ENCODE measurements at places on chromosomes 2 and 18.
A peak's percentile ranks its signal among the peaks of the same experiment; 100 is the strongest.

DNA sequence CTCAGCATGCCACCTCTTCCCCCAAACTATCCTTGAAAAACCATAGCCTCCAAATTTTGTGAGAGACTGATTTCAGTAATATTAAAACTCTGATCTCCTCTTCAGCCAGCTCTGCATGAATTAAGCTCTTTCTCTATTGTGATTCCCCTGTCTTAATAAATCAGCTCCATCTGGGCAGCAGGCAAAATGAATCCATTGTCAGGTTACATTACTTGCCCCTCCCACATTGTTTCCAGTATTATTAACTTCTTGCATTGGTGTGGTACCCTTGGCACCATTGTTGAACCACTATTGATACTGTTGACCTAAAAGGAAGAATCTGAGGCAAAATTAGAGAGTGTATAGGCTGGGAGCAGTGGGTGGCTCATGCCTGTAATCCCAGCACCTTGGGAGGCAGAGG, 512.2 kb upstream of the VRK2 start:
- DNase-seq = no peak

- no peak for DNase-seq
Measured at GRCh38 chr2:14358774-14359173, 273.7 kb upstream of the LRATD1 start.

- no peak for DNase-seq
Measured at GRCh38 chr2:54052825-54053718, 62.3 kb upstream of the ACYP2 start.

- DNase-seq = no peak
Measured at GRCh38 chr2:236531996-236532395, 37.6 kb upstream of the ACKR3 start.

- no peak for DNase-seq
Measured at GRCh38 chr2:16123421-16123820, 183.1 kb downstream of the MYCN start.

DNA sequence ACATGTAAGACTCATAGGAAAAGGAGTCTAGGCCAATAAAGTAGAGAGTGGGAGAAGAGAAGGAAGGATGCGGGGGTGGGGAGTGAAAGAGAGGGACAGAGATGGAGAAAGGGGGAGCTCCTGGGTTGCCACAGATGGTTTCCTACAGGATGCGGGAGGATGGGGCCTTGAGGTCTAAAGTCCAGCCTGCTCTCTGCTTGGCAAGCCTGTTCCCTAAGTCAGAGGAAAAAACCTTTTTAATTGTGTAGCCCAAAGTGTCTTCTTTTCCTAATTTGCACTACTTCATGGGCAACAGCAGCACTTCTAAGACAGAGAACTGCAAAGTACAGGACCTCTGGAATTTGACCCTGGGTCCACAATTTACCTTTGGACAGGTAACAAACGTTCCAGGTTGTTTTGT, 1.4 kb upstream of the FAM110C start:
- no peak for DNase-seq

DNA sequence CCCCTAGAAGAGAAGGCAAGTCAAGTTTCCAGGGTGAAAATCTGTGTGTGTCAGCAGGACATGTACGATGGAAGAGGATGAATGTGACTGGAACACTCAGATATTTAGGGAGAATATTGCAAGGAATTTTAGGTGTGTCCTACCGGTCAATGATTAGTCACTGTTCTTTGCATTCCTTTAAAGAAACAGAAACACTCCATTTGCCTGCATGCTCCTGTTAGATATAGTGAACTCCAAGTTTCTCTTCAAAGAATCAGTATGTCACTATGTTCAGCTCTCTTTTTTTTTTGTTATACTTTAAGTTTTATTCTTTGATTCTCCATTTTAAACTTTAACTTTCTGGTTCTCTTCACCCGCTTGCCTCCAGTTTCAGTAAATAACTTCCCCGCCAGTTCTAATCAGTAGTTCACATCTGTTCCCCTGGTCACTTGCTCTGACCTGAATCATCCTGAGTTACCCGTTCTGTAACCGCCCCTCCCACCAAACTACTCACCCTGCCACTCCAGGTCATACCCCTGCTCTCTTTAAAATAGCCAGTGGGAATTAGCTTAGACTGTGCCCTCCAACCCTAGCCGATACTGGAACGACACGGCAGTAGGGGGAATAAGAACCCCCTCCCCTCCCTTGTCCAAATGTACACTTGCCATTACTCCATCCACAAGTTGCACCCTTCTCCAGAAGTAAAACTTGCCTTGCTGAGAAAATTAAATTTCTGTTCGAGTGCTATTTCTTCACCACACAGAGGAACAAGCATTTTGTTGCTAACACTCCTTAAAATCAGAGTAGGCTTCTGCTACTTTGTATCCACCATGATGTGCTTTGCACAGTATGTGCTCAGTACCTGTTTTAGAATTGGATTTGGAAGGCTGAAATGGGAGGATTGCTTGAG, 268.4 kb downstream of the METTL4 start:
- DNase-seq = no peak

GRCh38 chr18:42275138-42275535, 320.1 kb downstream of the PIK3C3 start:
- no peak for DNase-seq

DNA sequence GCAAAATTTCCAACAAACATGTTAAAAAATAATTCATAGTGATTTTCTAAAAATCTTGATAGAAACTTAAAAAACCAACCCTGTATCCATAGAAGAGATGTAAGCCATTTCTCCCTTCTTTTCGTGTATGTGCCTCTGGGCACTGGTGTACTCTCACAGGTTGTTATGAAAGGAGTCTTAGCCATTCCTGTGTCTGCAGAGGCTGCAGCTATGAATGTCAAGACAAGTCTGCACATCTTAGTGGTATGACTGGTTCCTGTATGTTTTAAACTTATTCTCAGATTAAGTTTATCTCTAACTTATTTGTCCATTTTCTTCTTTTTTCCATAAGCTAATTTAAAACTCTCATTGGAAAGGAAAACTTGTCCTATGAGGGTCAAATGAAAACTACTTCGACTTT, 84.0 kb downstream of the DPP4 start:
- DNase-seq = no peak

GRCh38 chr2:216343221-216343980, 28.9 kb downstream of the MARCHF4 start:
- no peak for DNase-seq

- no peak for DNase-seq
Measured at GRCh38 chr2:134287323-134287722, 33.5 kb downstream of the MGAT5 start.

DNA sequence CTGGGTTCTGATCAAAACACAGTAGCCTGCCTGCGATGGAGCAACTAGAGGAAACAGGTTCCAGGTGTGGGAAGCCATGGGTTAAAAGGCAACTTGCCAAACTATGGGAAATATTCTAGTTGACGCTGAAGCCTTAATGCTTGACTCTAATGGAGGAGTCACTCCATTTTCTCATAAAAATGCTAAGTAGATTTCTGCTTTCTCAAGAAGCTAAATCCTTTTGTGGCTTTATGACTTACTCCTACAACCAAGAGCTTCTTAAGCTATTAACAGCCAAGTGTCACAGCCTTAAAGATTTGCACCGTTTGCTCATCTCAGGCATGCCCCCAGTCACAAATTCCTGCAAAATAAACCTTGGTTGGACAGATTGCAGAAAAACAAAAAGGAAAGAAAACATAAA, 25.2 kb downstream of the ANKRD44 start:
- no peak for DNase-seq

DNA sequence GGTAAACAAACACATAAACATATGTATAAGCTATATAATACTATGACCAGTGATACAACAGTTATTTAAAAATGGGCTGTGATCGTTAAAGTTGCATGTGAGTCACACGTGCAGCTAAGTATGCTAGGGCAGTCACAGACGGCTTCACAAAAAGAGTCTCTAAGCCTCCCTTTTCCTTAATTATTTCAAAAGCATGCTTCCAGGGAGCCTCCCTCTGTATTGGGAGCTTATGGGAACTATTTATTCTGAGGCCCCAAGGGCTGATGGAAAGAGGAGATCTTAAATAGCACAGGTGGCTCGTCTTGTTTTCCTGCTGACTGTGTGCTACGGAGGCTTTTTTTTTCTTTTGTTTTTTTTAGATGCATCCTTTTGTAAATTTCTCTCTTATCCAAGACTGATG, 94.3 kb downstream of the ADCYAP1 start:
- DNase-seq = peak; percentile 69

GRCh38 chr2:113768770-113769169, 12.3 kb upstream of the SLC35F5 start:
- no peak for DNase-seq

GRCh38 chr18:23350188-23350587, 102.9 kb upstream of the RIOK3 start:
- DNase-seq = no peak

- DNase-seq = no peak
Measured at GRCh38 chr2:197081294-197081693, 154.8 kb upstream of the PGAP1 start.

DNA sequence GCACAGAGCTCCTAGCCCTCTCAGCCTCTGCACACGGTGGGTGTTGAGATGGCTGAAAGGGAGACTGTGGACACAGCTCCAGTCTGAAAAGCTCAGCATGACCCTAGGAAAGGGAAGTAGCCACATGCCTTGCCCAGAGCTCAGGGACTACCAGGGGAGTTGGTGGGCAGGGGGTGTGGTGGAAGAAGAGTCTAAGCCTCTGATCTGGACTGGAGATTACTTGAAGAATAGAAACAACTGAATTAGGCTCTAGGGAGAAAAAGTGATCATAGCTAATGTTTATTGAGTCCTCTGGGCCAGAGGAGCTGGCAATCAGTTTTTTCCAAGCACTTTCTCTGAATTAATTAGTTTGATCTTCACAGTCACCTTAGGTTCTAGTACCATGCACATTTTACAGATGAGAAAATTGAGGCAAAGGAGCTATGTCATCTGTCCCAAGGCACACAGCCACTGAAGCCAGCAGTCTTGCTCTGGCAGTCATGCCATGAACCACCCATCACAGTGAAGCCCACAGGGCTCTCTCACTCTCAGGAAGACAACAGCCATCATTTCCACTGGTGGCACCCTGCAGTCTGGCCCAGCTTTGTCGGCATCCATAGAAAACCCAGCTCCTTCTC, 10.3 kb downstream of the SDC1 start:
- no peak for DNase-seq

DNA sequence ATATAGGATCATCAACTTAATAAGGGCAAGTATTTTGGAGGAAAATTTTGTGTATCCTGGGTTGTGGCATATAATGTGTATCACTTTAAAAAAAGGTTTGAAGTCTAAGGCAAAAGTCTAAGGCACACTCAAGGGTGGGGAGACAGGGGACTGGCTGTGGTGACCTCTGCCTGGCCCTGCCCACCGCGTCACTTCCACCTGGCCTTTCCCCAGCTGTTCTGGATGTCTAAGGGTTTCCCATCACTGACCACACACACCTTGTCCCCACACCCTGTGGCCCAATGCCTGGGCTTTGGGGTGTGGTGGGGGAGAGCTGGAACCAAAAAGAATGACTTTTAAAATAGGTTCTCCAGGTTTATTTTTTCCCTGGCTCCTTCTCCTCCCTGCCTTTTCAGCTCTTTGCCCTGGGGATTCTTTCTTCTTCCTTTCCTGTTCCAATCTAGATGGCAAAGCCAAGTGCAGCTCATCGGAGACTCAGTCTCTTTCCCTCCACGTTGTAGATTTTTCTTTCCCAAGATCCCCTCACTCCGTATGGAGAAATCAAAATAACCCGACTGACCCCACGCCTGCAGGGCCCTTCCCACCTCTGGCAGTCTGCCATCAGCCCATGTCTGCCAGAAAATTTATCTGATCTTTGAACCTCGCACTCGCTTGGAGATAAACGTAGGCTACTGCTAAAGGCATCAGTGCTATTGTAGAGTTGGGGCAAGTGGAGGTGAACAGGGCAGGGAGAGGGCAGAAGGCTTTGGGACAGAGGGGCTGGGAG, 257.2 kb downstream of the DYSF start:
- DNase-seq = no peak

DNA sequence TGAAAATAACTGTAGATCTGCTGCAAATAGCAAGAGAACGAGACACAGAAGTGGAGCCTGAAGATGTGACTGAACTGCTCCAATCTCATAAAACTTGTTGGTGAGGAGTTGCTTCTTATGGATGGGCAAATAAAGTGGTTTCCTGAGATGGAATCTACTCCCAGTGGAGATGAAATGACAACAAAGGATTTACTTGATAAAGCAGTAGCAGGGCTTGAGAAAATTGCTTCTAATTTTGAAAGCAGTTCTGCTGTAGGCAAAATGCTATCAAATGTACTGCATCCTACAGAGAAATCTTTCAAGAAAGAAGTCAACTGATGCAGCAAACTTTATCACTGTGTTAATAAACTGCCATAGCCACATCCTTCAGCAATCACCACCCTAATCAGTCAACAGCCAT, 44.0 kb downstream of the RPRD1A start:
- DNase-seq = no peak

- no peak for DNase-seq
Measured at GRCh38 chr18:11526675-11527074, 82.7 kb upstream of the SLC35G4 start.

DNA sequence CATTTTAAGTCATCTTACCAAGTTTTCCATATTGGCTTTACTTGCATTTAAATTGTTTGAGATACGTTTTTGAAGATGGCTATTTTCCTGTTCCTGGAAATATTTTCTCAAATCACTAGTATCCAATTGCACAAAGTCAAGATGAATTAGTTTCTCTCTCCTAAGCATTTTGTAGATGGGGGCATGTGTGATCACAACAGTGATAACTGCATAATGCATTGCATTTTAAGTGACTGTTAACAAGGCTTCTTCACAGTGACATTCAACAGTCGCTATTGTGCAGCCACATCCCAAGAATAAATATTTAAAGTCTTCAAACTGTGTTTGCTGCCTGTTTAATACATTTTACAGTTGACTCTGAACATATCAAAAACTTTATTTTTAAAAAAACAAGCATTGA, 694.2 kb upstream of the CDH7 start:
- DNase-seq = no peak

DNA sequence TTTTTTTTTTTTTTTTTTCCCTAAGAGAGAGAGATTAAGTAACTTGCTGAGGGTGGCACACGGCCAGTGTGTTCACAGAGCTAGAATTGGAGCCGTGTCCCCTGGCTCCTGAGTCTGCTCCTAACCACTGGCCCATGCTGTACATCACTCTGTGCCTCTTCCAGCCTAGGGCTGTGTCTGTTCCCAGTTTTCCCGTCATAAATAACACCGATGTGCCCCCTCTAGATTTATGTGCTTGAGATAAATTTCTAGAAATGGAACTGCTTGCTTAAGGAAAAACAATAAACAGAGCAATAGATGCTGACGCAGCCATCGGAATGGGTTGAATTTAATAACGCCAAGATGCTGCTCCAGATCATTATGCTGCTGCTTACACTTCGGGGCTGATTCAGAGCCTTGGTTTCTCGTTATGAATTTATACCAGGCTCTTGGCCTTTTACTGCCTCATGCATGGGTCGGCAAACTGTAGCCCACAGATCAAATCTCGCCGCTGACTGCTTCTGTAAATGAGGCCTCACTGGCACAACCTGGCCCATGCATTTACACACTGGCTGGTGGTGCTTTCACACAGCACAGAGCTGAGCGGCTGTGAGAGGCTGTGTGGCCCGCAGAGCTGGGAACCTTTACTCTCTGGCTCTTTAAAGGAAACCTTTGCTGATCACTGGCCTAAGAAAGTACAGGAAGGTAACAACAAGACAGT, 58.1 kb downstream of the NDUFA10 start:
- DNase-seq = no peak

GRCh38 chr2:150228936-150229335, 258.5 kb downstream of the RND3 start:
- no peak for DNase-seq

Data from NCI-H2171 treated with DMSO at 0.1 percent for 48 hours (cell line).